ENCODE measurements at places on chromosomes 2 and 18.

GRCh38 chr2:69601179-69601612 is 42.3 kb downstream of the AAK1 start:
- DNase-seq: peak; percentile 72

DNA sequence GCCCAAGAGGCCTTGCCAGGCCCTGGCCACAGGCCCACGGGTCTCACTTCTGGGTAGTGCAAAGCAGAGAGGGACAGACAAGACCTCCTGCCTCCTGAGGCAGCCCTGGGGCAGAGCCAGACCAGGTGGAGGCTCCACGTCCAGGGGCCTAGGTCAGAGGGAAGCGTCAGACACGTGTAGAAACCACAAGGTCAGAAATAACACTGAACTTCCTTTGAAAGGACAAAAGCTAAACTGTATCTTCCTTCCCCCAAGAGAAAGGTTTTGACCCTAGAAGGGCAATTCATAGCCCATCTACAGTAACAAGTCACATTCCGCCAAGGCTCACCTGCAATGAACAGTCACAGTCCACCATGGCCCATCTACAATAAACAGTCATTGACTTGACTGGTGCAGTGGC is 17.9 kb downstream of the SDC1 start:
- DNase-seq: no peak

- no peak for DNase-seq
These were observed 312.4 kb upstream of the SPHKAP start for GRCh38 chr2:228493852-228494251.

DNA sequence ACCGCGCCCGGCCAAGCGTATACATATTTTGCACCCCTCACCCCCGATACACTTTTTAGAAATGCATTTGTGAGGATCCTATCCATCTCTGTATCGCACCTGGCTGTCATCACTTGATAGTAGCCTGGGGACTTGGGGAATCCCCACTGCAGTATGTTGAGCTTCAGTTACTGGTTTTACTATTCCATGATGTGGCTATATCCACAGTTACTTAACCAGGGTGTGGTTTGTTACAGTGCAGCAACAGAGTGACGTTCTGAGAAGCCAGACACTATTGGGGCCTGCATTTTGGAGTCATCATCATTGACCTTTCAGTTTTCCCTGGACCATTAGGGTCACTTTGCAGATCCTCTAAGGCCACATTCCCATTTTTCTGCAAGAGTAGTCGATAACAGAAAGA is 212.7 kb downstream of the AGAP1 start:
- DNase-seq: no peak

DNA sequence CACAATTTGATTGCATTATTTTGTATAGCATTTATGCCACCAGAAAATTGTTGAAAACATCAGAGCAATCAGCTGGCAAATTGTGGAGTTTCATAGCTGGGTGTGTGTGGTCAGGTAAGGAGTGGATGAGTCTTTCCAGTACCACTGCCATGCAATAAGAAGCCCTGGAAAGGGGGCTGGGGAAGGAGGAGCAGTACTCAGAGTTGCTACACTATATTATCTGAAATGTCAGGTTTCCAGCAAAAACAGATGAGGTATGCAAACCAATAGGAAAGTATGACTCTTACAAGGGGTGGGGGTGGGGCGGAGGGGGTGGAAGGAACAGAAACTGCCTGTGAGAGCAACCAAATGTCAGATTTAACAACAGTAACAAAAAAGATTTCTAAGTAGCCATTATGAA is 112.2 kb downstream of the SOS1 start:
- no peak for DNase-seq

GRCh38 chr2:5374762-5375161 is 317.4 kb upstream of the SOX11 start:
- DNase-seq: no peak

GRCh38 chr2:74763962-74764428 is 69.9 kb upstream of the HK2 start:
- DNase-seq: no peak

DNA sequence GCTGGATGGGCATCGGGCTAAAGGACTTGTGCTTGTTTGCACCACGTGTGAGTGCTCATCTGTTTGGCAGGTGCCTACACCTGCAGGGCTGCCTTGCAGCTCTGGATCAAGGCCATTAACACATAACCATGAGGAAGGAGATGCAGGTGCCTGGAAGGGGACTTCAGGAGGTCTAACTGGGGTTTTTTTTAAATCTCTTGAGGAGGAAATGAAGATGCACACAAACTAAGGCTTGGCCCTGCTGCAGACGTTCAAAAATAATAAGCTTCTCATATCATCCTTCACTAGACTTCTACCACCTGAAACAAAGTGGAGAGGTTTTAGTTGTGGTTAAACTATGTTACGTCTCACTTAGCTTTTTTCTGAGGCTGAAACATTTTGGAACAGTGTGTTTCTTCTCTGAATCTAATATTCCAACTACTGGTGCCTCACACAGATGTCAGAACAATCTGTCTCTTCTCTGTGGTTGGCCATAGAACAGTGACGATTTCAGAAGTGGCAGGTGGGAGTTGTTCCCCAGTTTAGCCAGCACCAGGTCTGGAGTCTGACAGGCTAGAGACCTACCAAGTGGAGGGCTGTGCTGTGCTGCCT is 36.5 kb downstream of the BCL2L11 start:
- no peak for DNase-seq

DNA sequence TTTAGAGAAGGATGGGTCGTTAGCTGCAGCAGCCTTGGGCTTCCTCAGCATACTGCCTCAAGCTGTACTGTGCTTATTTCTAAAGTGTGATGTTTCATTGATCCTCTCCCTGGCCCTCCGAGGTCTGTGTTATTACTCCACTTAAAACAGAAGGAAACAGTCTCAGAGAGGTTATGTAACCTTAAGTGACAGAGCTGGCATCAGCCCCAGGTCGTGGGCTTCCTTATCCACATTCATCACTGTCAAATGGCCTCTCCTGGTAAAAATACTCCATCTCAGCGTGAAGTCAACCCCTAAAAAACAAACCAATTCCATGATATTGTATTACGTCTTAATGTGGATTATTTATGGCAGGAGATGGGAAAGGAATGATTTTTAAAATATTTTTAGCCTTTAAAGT is 153.3 kb upstream of the NOSTRIN start:
- no peak for DNase-seq
